A375 (cell line): ENCODE measurements at places on chromosomes 7 and 10. TPM values are rescaled to one million over a fixed set of nuclear protein-coding genes. Genes with fewer than 3 reads are reported as not detected.

Gene HTR5A
- total RNA-seq, result not detected in 2 replicates

Gene TAS2R38
- total RNA-seq, result not detected in 2 replicates

Gene AGR3
- total RNA-seq, result 0.24 TPM in 1 of 2 replicates, not detected in the other

Gene CFAP46
- not detected in 2 replicates for total RNA-seq

Gene MYL7
- total RNA-seq, result not detected in 2 replicates
